ENCODE measurements at places on chromosomes 13 and 19.

DNA sequence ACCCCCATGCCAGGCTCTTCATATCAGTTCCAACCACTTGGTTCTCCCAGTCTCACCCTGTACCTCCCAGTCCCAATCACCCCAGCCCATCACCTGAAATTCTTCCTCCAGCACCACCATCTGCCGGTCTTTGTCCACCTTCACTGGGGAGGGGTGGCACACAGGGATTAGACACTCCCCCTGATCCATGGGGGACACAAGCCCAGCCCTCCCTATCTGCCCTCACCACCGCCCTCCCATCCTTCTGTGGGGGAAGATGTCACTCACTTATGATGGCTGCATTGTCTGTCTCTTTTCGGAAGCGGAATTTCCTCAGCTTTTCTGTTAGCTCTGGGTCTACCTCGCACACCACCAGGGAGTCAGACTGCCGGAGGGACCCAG is 685 bp downstream of the GMFG start:
- no peak for DNase-seq

GRCh38 chr13:75762955-75763354 is 126.8 kb downstream of the LMO7 start:
- DNase-seq, result no peak

DNA sequence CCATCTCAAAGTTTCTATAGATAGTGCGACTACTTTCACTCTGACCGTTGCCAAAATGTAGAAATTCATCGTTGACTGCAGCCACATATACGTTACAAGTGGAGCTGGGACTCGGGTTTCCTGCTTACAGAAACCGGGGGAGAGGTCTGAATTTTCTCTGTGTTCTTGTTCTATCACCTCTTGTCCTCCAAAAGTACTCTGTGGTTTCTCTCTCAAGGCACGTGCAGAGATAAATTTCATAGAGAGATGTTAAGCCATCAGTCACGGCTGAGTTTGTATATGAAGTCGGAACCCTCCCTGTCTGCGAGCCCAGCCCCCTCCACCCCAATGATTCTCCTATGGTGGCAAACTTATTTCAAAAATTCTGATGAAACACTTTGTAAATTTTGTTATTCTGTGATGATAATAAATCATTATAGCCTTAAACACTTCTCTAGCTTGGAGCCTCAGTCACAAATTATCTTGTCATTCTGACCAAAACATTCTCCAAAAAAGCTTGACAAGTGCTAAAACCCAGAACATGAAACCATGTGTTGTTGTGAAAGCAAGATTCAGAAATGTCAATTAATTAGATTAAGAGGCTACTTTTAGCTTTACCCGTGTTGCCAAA is 87.5 kb downstream of the TSHZ3 start:
- DNase-seq, result peak; percentile 29

DNA sequence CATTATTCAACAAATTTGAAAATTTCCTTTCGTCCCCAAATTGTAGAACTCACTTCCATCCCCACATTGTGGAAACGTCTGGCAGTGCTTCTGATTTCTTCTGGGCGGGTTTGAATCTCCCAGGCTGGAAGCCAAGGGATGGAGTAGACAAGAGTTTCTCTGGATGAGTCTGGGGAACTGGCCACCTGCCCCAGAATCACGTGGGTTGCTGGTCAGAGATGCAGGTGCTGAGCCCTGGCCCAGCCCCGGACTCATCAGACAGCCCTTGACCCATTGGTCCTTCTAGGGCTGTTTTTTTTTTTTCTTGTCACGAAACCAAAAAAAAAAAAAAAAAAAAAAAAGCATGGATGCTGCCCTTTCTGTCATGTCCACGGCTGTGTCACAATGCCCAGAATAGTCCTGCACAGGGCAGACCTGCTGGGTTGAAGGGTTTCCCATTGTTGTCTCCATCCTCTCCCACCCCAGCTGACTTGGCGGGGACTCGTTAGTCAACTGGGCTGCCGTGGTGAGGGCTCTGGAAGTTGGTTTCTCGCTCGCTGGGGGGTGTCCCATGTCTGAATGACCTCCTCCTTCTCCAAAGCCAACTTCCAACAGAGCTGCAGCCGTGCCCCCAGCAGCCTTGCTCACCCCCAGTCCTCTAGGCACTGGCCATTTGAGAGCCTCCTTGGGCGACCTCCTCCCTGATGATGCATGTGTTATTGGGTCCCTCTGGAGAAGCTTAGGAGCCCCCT is 12.8 kb downstream of the CHST8 start:
- no peak for DNase-seq

DNA sequence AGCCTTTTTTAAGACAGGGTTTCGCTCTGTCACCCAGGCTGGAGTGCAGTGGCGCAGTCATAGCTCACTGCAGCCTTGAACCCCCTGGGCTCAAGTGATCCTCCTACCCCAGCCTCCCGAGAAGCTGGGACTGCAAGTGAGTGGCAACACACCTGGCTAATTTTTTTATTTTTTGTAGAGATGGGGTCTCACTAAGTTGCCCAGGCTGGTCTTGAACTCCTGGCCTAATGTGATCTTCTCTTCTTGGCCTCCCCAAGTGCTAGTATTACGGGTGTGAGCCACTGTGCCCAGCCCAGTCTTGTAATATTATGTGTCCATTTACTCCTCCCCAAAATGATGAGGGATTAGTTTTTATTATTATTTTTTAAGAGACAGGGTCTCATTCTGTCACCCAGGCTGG is 3.1 kb upstream of the LINGO3 start:
- DNase-seq, result no peak

- DNase-seq, result no peak
Observed at GRCh38 chr13:79799059-79799867, 318.3 kb downstream of the NDFIP2 start.

- DNase-seq, result peak; percentile 58
Observed at GRCh38 chr13:111955412-111956065, 111.4 kb upstream of the SOX1 start.

- DNase-seq, result no peak
Observed at GRCh38 chr19:17555929-17556813, 722 bp downstream of the COLGALT1 start.

- DNase-seq, result no peak
Observed at GRCh38 chr13:48155848-48156247, 60.9 kb upstream of the MED4 start.

- DNase-seq, result no peak
Observed at GRCh38 chr13:46736541-46737310, 60.2 kb downstream of the ESD start.

DNA sequence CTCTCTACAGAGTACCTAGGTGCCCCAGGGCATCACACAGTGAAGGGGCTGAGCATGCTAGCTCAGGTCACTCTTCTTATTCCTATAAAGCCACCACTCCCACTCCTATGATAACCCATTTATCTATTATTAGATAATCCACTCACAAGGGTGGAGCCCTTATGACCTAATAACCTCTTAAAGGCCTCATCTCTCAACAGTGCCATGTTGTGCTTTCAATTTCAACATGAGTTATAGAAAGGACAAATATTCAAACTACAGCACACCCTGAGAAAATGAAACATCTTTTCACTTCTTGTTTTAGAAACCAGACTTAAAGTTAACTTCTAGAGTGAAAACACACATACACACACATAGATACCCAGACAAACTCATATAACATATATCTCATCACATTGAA is 1494.9 kb upstream of the MIR17HG start:
- no peak for DNase-seq

GRCh38 chr19:4547303-4548237 is 7.7 kb upstream of the LRG1 start:
- no peak for DNase-seq

DNA sequence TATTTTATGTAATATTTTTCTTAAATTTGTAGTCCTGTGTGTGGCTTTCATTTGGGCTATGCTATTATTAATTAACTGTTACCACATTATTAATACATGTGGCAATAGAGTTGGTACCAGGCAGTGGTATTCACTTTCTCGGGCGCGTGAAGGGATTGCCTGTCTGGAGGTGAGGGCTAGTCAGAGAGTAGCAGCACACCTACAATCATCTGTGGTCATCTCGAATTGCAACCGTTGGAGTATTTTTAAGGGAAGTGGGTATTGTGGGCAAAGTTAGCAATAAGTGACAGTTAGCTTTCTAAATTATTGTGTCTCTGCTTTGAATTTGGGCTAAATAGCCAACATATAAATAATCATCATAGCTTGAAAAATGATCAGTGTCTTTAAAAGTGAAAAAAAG is 20.0 kb upstream of the GPR18 start:
- DNase-seq, result no peak

DNA sequence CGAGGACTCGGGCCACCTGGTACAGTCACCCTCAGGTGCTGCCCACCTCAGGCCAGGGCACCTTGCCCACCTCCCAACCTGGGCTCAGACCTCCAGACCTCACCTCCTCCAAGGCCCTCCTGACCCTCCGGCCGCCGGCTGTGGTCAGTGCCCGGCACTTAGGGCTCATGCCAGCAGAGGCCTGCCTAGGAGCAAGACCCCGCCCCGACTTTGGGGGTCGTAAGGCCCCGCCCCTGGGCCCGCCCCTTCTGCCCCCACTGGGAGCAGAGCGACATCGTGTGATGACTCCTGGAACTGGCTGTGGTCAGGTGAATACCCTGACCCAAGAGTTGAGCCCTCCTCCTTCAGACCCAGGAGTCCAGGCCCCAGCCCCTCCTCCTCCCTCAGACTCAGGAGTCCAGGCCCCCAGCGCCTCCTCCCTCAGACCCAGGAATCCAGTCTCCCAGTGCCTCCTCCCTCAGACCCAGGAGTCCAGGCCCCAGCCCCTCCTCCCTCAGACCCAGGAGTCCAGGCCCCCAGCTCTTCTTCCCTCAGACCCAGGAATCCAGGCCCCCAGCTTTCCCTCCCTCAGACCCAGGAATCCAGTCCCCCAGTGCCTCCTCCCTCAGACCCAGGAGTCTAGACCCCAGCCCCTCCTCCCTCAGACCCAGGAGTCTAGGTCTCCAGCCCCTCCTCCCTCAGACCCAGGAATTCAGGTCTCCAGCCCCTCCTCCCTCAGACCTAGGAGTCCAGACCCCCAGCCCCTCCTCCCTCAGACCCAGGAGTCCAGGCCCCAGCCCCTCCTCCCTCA is at the start of gene SBK2:
SBK2 (minus strand) TSS at position 183 of the 790 bp plus-strand sequence. CDS start 839 bp downstream, outside the sequence.
- no peak for DNase-seq

DNA sequence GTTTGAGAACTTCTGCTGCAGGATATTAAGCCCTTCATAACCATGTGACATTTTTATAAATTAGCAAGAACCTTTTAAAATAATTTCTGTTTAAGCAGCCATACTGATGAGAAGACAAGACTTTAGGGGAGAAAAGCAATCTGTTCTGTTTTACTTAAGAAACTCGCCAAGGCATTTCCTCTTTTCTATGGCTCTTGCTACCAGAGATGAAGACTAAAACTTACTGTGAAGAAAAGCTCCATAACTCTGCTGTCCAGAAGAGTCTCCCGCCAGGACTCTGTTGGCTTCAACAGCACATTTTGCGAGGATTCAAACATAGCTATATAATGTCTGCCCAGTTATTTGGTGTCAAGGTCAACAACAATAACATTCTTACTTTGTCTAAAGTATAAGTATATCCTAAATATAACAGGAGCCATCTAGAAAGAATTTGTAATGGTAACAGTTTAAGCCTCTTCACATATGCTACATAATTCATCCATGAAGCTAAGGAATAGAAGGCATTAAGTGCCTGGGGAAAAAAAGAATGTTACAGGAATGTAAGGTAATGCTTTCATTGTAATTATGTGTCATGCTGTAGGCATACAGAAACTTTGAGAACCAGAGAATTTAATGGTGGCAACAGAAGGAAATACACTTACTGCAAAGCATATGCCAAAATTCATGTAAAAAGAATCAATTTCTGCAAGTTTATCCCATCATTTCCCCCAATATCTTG is 53.2 kb upstream of the EEF1AKMT1 start:
- DNase-seq, result no peak

DNA sequence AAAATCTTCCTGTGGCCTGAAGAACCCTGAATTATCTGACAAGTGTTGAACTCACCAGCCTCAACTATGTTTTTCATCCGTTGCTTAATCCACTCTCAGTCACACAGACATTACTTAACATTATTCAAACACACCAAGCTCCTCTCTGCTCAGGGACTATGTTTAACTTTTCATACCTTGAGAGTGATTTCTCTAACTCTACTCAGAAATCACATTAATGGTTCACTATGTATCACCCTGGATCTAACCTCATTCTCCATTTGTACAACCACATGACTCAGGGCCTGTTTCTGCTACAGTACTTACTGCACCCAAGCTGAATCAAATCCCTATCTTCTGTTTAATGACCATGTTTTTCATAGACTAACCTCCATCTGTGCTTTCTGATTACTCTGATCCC is 553.7 kb upstream of the PRR20A start:
- DNase-seq, result no peak

GRCh38 chr13:95710313-95710712 is 33.4 kb downstream of the DNAJC3 start:
- DNase-seq, result no peak

DNA sequence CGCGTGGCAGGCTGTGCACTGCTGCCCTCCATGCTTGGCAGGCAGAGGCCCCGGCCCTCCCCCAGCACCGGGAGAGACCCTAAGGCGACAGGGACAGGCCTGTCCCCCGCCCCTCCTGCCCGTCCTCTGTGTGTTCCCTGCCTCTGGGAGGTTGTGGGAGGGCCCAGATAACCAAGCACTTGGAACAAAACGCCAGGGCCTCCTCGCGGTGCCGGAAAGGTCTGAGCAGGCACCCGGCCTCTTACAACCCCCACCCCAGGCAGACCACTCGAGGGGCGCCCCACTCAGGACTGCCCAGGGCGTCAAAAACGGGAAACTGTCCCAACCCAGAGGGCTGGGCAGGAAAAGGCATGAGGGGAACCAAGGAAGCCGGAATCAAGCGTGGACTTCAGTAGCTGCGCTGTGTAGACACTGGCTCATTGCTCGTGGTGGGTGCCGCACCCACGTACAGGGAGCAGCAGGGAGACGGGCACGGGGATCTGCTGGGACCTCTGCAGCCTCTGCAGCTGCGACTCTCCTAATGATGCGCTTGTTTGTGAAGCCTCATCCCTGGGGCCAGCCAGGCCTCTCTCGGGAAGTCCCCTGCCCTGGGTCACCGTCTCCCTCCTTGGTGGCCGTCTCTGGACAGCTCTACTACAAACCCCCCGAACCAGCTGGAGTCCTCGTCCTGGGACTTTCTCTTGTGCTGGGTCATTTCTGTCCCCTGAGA is 20.0 kb downstream of the GNA11 start:
- no peak for DNase-seq

- no peak for DNase-seq
Observed at GRCh38 chr19:16328824-16329482, 4.3 kb downstream of the KLF2 start.

GRCh38 chr19:3470500-3471128 is 9.7 kb downstream of the SMIM24 start:
- DNase-seq, result no peak

DNA sequence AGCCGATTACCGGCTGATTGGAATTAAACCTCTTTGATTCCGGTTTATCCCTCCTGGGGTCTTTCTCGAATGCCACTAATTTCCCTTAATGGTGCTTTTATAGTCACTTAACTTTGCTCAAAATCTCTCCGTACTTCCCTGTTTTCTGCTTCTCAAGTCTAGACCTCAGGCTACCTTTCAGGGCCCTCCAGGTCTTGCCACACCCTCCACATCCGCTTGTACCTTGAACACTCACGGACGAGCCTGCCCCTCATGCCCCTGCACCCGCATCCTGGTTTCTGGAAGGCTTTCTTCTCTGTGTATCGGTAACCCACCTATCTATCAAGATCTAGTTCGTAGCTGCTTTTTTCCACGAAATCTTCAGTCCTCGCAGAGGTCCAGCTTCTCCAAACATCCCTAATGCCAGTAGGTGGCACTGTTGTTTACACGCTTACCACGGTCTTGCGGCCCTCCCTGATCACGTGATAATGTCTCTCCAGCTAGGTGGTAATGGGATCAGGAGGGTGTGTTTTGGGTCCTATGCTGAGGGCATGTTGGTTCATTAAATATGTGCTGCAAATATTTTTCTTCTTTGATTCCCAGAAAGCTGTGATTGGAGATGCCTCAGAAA is 13.8 kb downstream of the ATP12A start:
- DNase-seq, result no peak

Data from vagina (tissue), 2 donors.